Hair follicle dermal papilla cell (primary cell): ENCODE measurements at places on chromosomes 3 and 15. TPM values are rescaled to one million over a fixed set of nuclear protein-coding genes. Genes with fewer than 3 reads are reported as not detected.

Gene TMIE
- total RNA-seq, result 0.32 and 0.36 TPM in 2 replicates

Gene GTF2E1
- 11.5 and 12.9 TPM in 2 replicates for total RNA-seq

Gene NRG4
- total RNA-seq, result not detected in 2 replicates

Gene TEX9
- 9.6 and 10.1 TPM in 2 replicates for total RNA-seq

Gene PRICKLE2
- 62.7 and 89.2 TPM in 2 replicates for total RNA-seq

Gene POTEB
- not detected in 2 replicates for total RNA-seq

Gene LRRC2
- 6.0 and 6.9 TPM in 2 replicates for total RNA-seq

Gene EIF4E3
- total RNA-seq, result 3.9 and 4.9 TPM in 2 replicates

Gene EOGT
- total RNA-seq, result 99.6 and 104 TPM in 2 replicates

Gene TTLL13
- total RNA-seq, result 0.16 TPM in 1 of 2 replicates, not detected in the other

Gene RPL35A
- total RNA-seq, result 256 and 337 TPM in 2 replicates

Gene OIP5
- total RNA-seq, result 0.36 and 0.65 TPM in 2 replicates

Gene ATP13A4
- not detected in 2 replicates for total RNA-seq

Gene STARD9
- total RNA-seq, result 19.8 and 25.8 TPM in 2 replicates

Gene GRAMD2A
- 0.32 and 0.61 TPM in 2 replicates for total RNA-seq

Gene KLHL40
- total RNA-seq, result not detected in 2 replicates

Gene MESP1
- total RNA-seq, result 0.12 and 0.16 TPM in 2 replicates

Gene MAP2K1
- 29.5 and 30.8 TPM in 2 replicates for total RNA-seq

Gene IGF2BP2
- 73.0 and 81.0 TPM in 2 replicates for total RNA-seq

Gene GPR27
- 0.12 and 0.65 TPM in 2 replicates for total RNA-seq

Gene HCLS1
- total RNA-seq, result 1.3 and 2.6 TPM in 2 replicates

Gene GOLGA8K
- 0.32 TPM in 1 of 2 replicates, not detected in the other for total RNA-seq

Gene ZDHHC23
- 0.97 and 2.3 TPM in 2 replicates for total RNA-seq

Gene GOLGA8R
- total RNA-seq, result 1.8 and 4.0 TPM in 2 replicates

Gene LIPH
- 0.65 TPM in 1 of 2 replicates, not detected in the other for total RNA-seq

Gene BFSP2
- total RNA-seq, result not detected in 2 replicates

Gene RHOV
- total RNA-seq, result 0.16 and 0.24 TPM in 2 replicates

Gene GPR149
- not detected in 2 replicates for total RNA-seq
